ENCODE measurements at places on chromosomes 6 and 20. TPM values are rescaled to one million over a fixed set of nuclear protein-coding genes. Genes with fewer than 3 reads are reported as not detected.

KHDC1L gene
- polyA plus RNA-seq: not detected

CFAP206 gene
- polyA plus RNA-seq: 5.7 TPM

OLIG3 gene
- not detected for polyA plus RNA-seq

SLC44A4 gene
- polyA plus RNA-seq: 0.46 TPM

VSX1 gene
- not detected for polyA plus RNA-seq

TGM3 gene
- 0.10 TPM for polyA plus RNA-seq

DYNLRB1 gene
- 106 TPM for polyA plus RNA-seq

FAM210B gene
- 6.6 TPM for polyA plus RNA-seq

SLC25A27 gene
- 31.1 TPM for polyA plus RNA-seq

PDE10A gene
- 52.4 TPM for polyA plus RNA-seq

THBD gene
- polyA plus RNA-seq: not detected

FRK gene
- polyA plus RNA-seq: not detected

LHFPL5 gene
- polyA plus RNA-seq: 0.17 TPM

MROH8 gene
- polyA plus RNA-seq: 2.5 TPM

ABHD16A gene
- 130 TPM for polyA plus RNA-seq

OR2J3 gene
- not detected for polyA plus RNA-seq

GPR6 gene
- 7.3 TPM for polyA plus RNA-seq

DYNLT2 gene
- 1.8 TPM for polyA plus RNA-seq

SLC4A11 gene
- polyA plus RNA-seq: not detected

LAMA4 gene
- 0.69 TPM for polyA plus RNA-seq

PHACTR1 gene
- polyA plus RNA-seq: 4.8 TPM

MMP24 gene
- polyA plus RNA-seq: 68.9 TPM

FHL5 gene
- not detected for polyA plus RNA-seq

ADTRP gene
- not detected for polyA plus RNA-seq

TFAP2A gene
- polyA plus RNA-seq: not detected

WFDC12 gene
- not detected for polyA plus RNA-seq

EBF4 gene
- polyA plus RNA-seq: 13.2 TPM

FERMT1 gene
- polyA plus RNA-seq: 0.16 TPM

ZNF217 gene
- polyA plus RNA-seq: 3.0 TPM

MDFI gene
- polyA plus RNA-seq: 42.8 TPM

PRSS35 gene
- polyA plus RNA-seq: 0.32 TPM

PRL gene
- polyA plus RNA-seq: not detected

ISM1 gene
- polyA plus RNA-seq: not detected

HRH3 gene
- polyA plus RNA-seq: 2.8 TPM

Data from neural cell (in vitro differentiated cells).